ENCODE measurements at places on chromosomes 4 and X.

- DNase-seq: peak; percentile 81
These were observed 122.3 kb upstream of the TBL1X start for GRCh38 chrX:9342561-9343051.

- DNase-seq: no peak
These were observed 7.4 kb upstream of the CT55 start for GRCh38 chrX:135178636-135179035.

DNA sequence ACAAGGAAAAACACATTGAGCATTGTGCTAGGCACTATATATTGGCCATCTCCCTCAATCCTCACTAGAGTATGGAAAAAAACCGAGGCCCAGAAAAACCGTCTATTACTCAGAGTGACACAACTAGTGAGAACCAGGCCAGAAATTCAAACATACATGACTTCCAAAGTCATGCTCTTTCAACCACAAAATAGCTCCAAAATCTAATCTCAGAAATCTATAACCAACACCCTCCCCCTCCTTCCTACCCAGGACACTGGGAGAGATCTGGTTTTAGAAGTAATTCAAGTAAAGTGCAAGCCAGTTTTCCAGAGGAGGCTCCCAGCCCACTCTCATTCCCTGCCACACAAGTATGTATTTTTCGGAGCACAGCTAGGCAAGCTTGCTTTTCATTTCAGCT lies 7.6 kb downstream of the HS3ST1 start:
- DNase-seq: no peak

- DNase-seq: no peak
These were observed 519 bp downstream of the FOXO4 start for GRCh38 chrX:71095981-71096759.

DNA sequence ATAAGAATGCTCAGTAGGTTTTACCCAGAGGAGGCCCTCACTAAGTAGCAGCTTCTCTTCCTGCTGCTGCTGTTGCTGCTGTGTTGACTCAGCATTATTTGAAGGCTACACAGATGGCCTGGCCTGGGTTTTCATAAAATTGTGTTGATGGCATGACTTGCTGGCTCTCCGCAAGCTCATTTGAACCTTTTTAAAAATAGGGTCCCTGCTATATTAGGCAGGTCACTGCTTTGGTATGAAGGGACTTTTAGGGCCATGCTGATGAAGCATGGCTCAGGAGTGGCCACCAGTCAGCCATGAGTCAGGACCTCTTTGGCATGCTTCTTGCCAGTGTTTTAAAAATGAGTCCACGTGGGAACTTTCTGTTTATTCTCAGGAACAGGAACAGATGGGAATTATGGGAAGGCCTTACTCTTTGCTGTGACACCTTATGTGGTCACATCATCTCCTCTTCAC lies 128.7 kb downstream of the MID1IP1 start:
- DNase-seq: peak; percentile 70

GRCh38 chr4:4871242-4871572 lies 11.7 kb downstream of the MSX1 start:
- no peak for DNase-seq

- no peak for DNase-seq
These were observed 10.8 kb downstream of the UNC5C start for GRCh38 chr4:95537863-95538488.

DNA sequence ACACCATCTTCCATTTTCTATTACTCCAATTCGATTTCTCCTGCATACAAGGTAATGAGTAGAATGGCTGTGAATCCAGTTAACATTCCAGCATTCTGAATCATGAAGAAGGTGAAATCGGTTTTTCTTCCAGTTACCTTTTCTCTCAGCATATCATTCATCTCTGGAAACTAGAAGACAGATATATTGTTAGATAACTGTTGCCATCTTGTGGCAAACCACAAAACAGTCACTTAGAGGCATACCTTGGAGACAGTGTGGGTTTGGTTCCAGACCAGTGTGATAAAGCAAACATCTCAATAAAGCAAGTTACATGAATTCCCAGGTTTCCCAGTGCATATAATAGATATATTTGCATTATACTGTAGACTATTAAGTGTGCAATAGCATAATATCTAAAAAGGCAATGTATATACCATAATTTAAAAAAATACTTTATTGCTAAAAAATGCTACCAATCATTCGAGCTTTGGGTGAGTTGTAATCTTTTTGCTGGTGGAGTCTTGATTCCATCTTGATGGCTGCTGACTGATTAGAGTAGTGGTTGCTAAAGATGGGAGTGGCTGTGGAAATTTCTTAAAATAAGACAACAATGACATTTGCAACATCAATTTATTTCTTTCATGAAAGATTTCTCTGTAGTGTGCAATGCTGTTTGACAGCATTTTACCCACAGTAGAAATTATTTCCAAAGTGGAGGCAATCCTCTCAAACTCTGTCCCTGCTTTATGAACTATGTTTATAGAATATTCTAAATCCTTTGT lies 82.1 kb downstream of the SLC39A8 start:
- peak; percentile 44 for DNase-seq

DNA sequence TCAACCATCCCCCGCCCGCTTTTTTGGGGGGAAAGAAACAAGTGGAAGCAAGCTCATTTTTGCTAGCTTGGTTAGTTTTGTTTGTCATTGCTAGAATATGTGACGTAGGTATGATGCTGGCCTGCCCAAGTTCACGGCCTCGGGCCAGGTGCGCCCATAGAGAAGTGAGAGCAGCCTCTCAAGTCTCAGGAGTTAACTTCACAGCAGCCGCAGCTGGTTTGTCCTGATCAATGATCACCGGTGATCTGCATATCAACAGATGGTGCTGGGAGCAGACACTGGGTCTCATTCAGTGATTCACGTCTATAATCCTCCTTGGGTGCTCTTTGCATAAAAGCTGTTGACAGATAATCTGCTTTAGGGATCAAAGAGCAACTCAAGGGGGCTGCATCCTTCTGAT lies 50.1 kb downstream of the ENPP6 start:
- DNase-seq: no peak

DNA sequence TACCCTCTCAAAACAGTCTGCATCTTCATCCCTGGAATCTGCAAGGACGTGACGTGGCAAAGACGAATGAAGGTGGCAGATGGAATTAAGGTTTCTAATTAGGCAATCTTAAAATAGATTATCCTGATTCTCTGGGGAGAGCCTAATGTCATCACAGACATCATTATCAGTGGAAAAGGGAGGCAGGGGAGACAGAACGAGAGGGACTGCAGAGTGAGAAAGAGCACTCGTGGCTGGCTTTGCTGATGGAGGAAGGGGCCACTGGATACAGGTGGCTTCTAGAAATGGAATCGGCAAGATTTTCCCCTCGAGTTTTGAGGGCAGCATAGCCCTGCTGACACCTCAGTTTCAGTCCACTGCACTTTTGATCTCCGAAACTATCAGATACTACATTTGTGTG lies 110.6 kb downstream of the ASMT start:
- DNase-seq: no peak

DNA sequence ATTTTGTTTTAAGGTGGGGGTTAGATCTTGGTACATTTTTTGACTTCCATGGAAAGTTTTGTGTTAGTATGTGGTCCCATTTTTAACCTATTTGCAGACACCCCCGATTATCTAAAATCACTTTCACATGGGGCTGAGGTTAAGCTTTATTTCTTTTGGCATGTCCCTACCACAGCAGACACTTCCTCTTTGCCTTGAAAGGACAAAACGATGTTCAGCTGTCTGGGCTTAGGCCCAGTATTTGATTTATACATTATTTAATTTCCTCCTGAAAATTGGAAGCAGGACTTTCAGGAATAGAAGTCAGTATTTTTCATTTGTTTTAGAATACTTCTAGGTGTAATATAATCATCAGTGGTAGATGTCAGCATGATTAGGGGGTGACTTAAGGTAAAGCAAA lies 112.4 kb upstream of the SPRY1 start:
- DNase-seq: peak; percentile 50

DNA sequence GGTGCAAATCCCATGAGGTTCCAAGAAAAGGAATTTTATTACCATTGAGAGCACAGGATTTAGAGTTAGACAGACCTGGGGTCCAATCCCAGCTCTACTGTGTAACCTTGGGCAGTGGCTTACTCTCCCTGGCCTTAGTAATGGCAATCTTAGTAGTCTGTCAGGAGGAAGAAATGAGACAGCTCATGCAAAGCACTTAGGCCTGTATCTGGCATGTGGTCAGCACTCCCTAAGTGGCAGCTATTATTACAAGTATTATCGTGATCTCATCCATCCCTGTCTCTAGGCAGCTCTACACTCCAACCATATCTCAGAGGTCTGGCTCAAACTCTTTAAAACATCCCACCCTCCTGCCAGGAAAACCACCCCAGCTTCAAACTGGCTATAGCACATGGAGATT lies 129.6 kb upstream of the NALF2 start:
- no peak for DNase-seq

DNA sequence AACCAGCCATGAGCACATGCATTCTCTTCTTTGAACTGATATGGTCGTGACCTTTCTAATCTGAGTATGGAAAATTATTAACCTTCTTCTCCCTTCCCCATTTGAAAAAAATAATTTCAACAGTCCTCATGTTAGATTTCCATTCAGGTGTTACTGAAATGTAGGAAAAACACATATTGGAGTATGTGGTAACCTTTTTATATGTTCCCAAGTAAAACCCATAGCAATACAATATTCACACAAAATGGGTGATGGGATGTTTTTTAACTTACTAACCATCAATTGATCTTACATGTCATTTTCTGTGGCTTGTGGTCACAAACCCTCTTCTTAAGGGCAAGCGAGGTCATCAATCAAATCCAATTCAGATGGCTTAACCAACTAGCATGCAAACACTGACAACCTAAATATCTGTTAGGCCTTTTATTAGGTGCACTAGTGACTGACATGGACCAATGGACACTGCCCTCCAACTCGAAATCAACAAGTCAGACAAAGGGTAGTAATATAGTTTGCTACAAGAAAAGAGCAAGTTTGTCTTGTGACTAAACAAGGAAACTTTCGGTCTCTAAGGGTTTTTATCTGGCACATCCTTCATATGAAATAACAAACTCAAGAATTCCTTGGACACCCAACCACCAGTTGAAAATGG lies 74.3 kb downstream of the CAMK2D start:
- peak; percentile 59 for DNase-seq

DNA sequence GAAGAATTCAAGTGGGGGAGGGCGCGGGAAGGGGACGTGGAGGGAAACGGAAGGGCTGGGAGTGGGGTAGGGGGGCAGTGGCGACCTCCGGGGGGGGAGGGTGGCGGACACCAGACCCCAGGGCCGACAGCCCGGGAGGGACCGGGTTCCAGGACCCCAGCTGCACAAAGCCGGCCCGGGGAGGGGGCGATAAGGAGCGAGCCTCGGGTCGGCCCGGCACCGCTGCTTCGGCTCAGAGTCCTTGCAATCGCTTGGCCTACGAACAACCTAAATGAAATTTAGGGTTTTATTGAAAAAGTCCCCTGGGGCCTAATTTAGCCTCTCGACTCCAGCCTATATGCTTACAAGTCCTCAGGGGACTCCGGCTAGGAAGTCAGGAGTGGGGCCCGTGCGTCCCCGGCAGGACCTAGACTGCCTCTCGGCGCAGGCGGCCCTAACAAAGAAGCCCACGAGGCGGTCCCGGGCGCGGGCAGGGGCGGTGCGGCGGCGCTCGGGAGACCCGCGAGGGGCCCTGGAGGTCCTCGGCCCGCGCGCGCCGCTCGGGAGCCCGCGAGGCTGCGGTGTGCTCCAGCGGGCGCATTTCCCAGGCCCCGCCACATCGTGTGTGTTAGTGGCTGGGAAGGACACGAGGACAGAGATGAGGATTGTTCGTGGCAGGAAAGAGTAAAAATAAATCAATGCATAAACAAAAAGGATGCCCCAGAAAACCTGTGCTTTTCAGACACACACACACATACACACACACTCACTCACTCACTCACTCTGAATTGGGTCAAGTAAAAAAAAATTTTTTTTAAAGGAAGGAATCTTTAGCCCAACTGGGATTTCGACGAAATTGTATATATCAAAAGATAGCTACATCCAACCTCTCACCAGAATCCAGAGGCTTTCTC lies 70.0 kb downstream of the MGST2 start:
- DNase-seq: peak; percentile 8

DNA sequence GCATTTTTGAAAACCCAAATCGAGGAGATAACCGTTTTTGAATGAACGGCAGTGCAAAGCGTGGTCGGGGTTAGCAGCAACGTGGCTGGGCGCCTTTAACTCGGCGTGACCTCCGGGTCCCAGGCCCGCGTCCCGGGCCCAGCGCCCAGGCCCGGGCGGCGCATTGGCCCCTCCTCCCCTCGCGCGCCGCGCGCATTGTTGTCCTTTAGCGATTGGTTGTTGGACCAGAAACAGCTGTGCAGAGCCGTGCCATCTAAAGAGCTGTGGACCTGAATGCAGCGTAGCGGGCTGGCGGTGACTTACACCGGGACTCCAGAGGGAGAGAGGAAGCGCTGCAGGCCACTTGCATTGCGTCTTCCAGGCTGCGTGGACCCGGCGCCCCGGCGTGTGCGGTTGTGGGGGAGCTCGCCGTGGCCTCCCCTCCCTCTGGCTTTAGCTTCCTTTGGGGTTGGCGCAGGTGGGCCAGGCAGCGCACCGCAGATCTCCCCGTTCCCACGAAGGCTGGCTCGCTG lies at the start of gene STOX2:
Gene STOX2 (plus strand): TSS at position 227 of the 512 bp plus-strand sequence. CDS start 1,484 bp downstream, outside the sequence.
- peak; percentile 6 for DNase-seq

- peak; percentile 59 for DNase-seq
These were observed 1.4 kb downstream of the ZNF827 start for GRCh38 chr4:145936997-145937901.

DNA sequence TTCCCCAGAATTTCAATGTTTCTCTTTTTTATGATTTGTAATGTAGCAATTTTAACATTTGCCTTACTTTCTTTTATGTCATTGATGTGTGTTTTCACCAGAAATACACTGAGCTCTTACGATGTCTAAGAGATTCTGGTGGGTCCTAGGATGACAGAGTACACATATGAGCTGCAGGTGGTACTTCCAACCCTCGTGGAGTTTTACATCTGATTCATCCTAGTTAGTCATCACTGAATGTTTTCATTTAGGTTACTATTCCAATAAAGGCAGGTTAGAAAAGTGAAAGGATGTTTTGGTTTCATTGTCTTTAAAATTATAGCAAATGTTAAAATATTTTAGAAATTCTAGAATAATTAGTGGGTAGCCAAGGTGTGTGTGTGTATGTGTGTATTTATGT lies 605.9 kb downstream of the ADGRL3 start:
- DNase-seq: no peak

GRCh38 chr4:657338-657833 lies 16.7 kb downstream of the ATP5ME start:
- DNase-seq: no peak
